ENCODE measurements at places on chromosomes 13 and 19.
A peak's percentile ranks its signal among the peaks of the same experiment; 100 is the strongest.

DNA sequence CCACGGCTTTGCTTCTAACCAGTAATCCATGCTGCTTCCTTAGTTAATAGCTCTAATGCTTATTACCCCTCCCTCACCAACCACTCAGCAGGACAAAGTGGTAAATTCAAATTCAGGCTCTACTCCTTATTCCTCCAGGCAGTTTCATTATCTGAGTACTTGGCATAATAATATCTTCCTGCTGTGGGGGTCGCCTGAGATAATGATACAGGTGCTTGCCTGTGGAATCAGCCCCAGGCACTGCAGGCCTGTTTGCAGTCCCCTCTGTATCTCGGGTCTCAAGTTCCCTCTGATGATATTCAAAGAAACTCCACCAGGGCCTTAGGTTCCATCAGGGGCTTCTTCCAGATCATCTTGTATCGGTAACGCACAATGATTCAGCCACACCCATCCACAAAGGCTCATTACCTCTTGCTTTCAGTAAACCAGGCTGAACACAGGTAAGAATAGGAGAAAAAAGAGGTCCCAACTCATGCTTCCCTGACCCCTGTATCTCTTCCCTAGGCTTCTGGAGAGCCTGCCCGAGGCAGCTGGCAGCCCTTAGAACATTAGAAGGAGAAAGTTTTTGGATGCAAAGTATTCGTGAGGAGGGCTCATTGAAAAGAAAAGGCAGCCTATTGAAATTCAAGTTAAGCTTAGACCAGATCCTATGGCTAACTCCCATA is 14.3 kb upstream of the FOXO1 start:
- DNase-seq, result no peak

DNA sequence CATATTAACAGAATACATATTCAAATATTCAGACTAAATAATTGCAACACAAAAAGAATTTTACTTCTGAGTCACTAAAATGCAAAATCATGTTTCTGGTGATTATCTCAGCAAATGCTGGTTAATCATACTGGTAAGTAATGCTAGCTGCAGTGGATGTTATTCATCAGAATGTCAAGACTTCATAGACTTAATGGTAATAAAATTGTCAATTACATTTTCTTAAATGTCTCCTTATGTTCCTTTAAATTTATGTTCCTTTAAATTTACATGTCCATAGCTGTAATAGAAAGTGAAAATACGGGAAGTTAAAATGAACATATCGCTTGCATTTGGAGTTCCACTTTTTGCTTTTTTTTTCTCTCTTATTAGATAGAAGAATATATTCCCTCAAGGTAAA is 853.0 kb downstream of the SLITRK6 start:
- DNase-seq, result no peak

DNA sequence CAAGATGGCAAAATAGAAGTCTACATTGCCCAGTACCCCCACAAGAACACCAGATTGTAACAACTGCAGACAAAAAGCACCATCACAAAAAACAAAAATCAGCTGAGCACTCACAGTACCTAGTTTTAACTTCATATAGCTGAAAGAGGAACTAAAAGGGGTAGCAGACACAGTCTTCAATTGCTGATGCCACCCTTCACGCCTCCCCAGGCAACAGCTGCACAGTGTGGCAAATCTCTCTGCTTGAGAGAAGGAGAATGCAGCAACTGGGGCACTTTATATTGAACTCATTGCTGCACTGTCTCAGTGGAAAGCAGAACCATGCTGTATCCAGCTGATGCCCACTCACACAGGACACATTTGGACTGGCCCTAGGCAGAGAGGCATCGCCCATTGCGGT is 2714.5 kb upstream of the PCDH20 start:
- no peak for DNase-seq

- peak; percentile 59 for DNase-seq
These were observed at the start of gene SYT5 for GRCh38 chr19:55179606-55180484. SYT5 (minus strand) TSS chr19:55180289; CDS start chr19:55179041, 1,248 bp downstream.

DNA sequence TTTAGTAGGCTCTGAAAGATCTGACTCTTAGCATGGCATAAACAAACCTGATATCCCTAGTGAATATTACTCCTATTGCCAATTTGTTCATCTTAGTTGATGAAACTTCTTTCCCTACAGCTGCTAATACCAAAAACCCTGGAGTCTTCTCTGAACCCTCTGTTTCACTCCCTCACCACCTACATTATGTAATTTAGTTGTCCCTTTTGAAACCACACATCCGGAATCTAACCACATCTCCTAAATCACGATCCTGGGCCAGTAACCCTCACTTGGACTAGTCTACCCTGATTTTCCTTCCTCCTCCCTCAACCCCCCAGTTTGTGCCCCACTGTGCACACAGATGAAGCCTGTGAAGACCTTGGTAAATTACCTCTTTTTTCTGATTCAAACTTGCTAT is 1.2 kb downstream of the ZNF256 start:
- no peak for DNase-seq

DNA sequence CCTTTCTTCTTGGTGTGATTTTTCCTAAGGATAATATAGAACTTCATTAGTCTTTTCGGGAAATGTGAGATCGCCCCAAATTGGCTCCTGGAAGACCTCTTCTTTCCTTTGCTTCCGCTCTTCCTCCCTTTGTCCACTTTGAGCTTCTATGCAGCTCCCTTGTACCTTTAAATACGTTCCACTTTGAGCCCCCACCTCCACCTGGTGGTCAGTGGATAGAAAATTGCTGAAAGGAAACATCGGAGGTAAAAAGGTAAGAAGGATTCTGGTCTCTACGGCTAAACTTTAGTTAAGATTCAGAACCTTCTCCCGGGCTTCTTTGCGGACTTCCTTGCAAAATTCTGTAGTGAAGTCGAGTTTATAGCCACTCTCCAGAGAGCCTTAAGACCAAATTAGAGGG is 55.0 kb upstream of the TM9SF2 start:
- DNase-seq, result no peak

DNA sequence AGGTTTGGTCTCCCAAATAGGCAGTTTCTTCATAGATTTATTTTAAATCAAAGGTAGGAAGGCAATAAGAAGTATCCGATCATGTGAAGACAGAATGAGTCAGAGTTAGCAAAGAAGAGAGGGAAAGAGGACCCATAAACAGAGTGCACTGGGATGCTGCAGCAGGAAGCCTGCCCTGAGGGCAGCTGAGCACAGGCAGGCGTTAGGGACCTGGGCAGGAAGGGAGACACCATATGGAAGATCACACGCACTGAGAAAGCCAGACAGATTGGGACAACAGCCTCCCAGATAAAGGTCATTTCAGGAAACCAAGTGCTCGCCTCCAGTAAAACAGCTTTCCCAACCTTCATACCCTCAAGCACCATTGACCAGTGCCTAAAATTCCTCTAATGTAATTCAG is 598.0 kb downstream of the EFNB2 start:
- no peak for DNase-seq

GRCh38 chr19:53504885-53505284 is 33.1 kb upstream of the ZNF331 start:
- DNase-seq, result no peak

DNA sequence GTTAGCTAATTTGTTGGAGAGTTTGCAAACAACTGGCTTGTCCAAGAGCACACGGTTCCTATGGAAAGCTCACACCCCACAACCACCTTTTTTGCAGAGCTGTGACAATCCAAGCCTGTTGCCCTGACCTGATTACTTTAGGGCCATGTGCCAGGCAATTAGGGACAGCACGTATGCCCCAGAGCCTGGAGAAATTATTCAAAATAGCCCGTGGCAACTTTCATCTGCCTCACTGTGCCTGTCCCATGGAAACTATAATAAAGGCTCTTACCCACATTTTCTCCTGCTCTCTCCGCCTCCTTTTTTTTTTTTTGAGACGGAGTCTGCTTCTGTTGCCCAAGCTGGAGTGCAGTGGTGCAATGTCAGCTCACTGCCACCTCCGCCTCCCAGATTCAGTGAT is 18.6 kb upstream of the FBN3 start:
- DNase-seq, result no peak

DNA sequence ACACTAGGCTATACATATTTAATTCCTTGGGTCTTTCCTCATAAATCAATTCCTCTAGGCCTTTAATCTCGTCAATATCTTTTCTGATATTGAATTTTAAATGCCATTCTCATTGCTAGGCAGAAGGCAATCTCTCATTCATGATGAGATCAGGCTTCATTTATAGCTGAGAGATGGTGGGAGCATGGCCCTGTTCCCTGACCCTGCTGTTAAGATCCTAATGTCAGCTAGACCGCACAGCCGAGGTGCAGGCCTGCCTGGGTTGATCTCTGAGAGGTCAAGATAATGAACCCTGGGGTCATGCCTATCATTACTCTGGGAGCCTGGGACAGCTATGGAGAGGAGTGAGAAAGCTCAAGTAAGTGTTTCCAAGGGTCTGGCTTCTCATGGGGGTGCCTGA is 253.8 kb downstream of the DNAJC15 start:
- DNase-seq, result no peak

DNA sequence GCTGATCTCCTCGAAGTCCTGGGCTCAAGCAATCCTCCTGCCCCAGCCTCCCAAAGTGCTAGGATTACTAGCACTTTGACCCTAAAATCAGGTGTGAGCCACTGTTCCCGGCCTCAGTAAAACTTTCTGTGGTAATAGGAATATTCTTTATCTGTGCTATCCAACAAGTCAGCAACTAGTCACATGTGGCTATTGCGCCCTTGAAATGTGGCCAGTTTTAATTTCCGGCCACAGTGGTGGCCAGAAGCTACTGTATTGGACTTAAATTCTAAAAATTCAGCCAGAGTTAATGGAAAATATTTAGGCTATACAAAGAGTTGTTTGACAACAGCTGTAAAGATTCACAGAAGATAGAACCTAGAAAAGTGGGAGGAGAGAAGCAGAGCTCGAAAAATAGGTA is 30.0 kb downstream of the KEAP1 start:
- no peak for DNase-seq

- peak; percentile 49 for DNase-seq
These were observed 78.3 kb downstream of the CYSLTR2 start for GRCh38 chr13:48731957-48732569.

- DNase-seq, result peak; percentile 22
These were observed 1.6 kb downstream of the DIAPH3 start for GRCh38 chr13:60162096-60162495.

DNA sequence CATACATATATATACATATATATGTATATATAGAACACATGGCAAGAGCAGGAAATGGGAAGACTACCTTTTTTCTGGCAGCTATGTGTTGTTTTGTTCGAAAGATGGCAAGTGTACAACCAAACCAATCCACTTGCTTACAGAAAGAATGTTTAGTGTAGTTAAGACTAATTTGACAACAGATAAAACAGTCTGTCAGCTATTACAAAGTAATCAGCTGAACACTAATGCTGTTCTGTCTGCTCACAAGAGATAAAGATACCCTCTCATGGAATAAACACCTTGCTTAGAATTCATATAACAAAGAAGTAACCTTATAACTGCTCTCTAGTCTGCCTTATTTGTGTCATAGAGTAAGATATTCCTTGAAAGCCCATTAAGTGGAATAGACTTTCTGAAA is 858 bp upstream of the KCNRG start:
- no peak for DNase-seq

GRCh38 chr19:9014803-9015202 is 4.6 kb upstream of the MUC16 start:
- no peak for DNase-seq

- no peak for DNase-seq
These were observed 26.7 kb downstream of the EBPL start for GRCh38 chr13:49664606-49665005.

GRCh38 chr19:45899253-45899652 is 3.2 kb downstream of the MYPOP start:
- no peak for DNase-seq

DNA sequence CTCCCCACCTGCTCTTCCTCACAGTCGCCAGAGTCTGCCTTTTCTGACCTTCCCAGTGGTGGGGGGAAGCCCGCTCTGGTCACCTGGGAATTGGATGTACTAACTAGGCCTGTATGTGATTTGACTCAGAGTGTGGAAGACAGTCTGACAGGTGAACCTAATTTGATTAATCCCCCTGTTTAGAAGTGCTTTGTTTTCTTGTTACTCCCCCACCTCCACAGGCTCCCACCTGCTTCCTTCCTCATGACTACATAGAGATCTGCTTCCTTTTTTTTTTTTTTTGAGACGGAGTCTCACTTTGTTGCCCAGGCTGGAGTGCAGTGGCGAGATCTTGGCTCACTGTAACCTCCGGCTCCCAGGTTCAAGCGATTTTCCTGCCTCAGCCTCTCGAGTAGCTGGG is 44.0 kb downstream of the COG3 start:
- DNase-seq, result no peak

- DNase-seq, result peak; percentile 10
These were observed 173.1 kb downstream of the LACC1 start for GRCh38 chr13:44052780-44053184.

- peak; percentile 66 for DNase-seq
These were observed 34.7 kb downstream of the BRD4 start for GRCh38 chr19:15297416-15298224.

DNA sequence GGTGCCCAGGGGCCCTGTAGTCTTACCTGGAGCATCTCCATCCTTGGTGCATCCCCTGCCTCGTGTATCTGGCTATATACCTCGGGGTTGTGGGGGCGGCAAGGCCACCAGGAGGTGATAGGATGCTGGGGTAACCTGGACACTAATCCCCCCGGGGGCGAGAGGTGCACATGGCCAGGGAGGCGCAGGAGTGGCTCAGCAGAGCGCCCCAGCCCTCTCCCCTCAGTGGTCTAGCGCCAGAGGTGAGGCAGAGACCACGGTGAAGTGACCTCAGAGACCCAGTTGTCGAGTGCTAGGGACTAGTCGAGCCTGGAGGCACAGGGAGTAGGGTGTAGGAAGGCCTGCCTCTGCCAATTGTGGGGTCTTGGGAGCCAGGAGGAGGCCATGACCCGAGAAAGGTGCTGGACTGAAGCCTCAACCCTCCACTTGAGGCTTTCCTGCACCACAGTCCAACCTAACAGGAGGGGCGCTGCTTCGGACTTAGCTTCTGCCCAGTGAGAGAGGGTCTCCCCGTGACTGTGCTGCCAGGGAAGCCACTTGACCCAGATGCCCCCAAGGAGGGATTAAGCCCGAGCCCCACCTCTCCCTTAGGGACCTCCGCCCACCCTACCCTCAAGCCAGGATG is at the start of gene LHB:
LHB (minus strand) TSS at position 51 of the 625 bp plus-strand sequence; CDS start at position 41, 10 bp downstream.
- DNase-seq, result no peak

DNA sequence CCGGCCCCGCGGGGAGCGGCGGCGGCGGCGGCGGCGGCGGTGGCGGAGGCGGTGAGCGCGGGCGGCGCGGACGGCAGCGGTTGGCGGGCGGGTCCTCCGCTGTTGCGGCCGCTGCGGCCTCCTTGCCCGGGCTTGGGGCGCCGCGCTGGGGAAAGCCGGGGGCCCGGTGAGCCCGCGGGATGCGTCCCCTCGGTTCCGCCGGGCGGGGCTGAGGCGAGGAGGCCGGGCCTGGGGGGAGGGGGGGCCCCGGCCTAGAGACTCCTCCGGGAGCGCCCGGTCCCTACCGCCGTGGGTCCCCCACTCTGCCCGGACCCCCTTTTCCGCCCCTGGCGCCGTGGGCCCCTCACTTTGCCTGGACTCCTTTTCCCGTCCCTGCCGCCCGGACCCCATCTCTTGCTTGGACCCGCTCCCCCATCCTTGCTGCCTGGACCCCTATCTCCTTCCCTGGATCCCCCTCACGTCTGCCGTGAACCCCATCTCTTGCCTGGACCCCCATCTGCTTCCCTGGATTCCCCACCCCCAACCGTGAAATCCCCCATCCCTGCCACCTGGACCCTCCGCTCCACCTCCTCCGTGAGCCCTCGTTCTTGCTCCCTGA is 28.6 kb upstream of the NDUFS7 start:
- DNase-seq, result no peak
